ENCODE measurements at places on chromosomes 2 and 18.

- DNase-seq: no peak
Measured at GRCh38 chr18:6363216-6363615, 51.5 kb downstream of the L3MBTL4 start.

- no peak for DNase-seq
Measured at GRCh38 chr2:64233376-64233922, 89.2 kb upstream of the PELI1 start.

DNA sequence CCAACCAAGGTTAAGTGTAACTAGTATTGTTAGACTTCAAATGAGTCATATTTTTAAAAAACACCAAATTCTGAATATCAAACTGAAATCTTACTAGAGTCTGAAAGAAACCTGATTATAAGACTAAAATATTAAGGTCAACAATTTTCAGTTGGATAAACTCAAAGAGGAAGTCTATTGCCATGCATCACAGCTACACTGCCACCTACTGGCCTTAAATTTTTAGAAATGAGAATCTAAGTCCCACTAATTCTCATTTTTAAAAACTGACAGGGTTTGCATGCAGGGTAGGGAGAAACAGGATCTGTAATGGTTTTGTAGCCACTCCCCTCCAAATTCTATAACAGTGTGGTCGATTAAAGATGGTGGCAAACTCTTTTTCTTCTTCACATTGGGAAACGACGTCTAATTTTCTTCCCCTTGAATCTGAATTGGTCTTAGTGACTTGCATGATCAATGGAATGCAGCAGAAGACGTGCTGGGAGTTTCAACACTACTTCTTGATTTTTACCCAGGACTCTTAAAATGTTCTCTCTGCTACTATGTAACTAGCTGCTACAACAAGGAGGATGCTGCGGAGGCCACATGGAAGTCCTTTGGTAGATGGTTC lies 176.1 kb upstream of the SESTD1 start:
- DNase-seq: no peak

- DNase-seq: no peak
Measured at GRCh38 chr2:17231394-17231965, 286.8 kb downstream of the RAD51AP2 start.

DNA sequence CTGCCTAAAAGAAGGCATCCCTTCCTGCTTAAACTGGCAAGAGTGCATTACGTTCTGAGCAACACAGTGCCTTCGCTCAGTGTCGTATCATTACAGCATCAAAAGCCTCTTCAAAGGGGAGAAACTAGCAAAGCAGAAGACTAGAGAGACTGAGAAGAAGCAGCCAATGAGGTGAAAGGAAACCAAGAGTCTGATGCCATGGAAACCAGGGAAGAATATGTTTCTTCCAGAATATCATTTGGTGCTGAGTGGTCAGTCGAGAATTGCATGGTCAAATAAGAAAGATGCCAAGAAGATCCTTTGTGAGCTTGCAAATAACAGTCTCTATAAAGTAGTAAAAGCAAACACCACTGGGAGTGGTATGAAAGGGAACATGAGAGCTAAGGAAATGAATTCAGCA lies 312.1 kb upstream of the CHST9 start:
- DNase-seq: no peak

DNA sequence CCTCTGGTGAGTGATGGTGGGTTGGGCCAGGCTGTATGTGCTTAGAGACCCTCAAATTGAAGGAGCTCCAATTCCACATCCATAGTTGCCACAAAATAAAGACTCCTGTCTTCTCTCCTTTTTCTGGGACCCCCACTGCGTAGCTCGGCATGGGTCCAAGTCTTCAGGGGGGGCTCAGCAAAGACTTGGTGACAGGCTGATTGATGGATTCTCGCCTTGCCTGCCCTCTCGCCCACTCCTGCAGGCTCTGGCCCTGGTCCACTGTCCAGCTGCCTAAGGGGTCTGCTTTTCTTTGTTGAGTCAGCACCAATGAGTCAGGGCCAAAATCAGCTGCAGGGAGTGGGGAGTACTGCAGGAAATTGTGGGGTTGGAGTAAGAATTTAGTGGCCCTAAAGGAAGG lies 21.5 kb downstream of the RPL37A start:
- no peak for DNase-seq
